Stomach (tissue), 19 donors: ENCODE measurements at places on chromosomes 7 and 10. TPM values are rescaled to one million over a fixed set of nuclear protein-coding genes. Genes with fewer than 3 reads are reported as not detected.

The WDFY4 gene
- 7.6 TPM for total RNA-seq

The DDIT4 gene
- 188 TPM for total RNA-seq

The STK31 gene
- total RNA-seq, result 1.7 TPM

The DMBT1 gene
- 4.1 TPM for total RNA-seq

The GPR15LG gene
- not detected for total RNA-seq
